ENCODE measurements at places on chromosomes 6 and 20. TPM values are rescaled to one million over a fixed set of nuclear protein-coding genes. Genes with fewer than 3 reads are reported as not detected.

SIRPD gene
- total RNA-seq, result not detected

BPI gene
- total RNA-seq, result 11.5 TPM

CTSZ gene
- 68.7 TPM for total RNA-seq

- no peaks in the 10 kb centered on the region for H3K36me3 ChIP-seq
- no peaks in the 10 kb centered on the region for H3K4me1 ChIP-seq
- no peak for DNase-seq
- H3K4me3 ChIP-seq, result no peak overlapping the region
Observed at GRCh38 chr6:49504666-49505065, 4.9 kb downstream of the GLYATL3 start.

GRCh38 chr6:89208551-89208950 lies 8.6 kb downstream of the GABRR1 start:
- no peak for DNase-seq
- H3K27ac ChIP-seq, result no peak overlapping the region
- H3K4me3 ChIP-seq, result no peak overlapping the region

DNA sequence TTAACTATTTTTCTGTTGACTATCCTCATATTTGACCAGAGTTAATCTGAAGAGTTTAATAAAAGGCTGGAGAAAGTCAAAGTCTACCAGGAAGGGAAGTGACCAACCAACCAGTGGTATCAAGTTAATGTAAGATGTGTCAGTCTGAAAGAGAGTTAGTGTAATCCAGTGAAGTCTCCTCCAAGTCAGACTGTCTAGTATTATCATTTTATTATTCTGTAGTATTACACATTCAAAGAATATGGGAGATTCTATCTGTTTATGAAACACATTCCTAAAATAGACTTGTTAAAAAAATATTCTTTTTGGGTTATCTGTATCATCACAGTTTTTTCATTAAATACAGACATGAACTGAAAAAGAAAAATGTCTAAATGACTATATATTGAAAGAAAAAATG lies 194.4 kb downstream of the BTBD9 start:
- no peaks in the 10 kb centered on the region for H3K36me3 ChIP-seq
- DNase-seq, result no peak
- no peak overlapping the region for H3K27ac ChIP-seq

CBLN4 gene
- not detected for total RNA-seq

- H3K36me3 ChIP-seq, result no peaks in the 10 kb centered on the region
- H3K4me3 ChIP-seq, result peak overlapping the region; percentile 86
- peaks cover 8% of the 10 kb centered on the region for H3K4me1 ChIP-seq
Observed at GRCh38 chr20:50113420-50114224, 672 bp upstream of the UBE2V1 start.

- H3K27me3 ChIP-seq, result no peaks in the 10 kb centered on the region
- no peak for DNase-seq
- no peaks in the 10 kb centered on the region for H3K36me3 ChIP-seq
- H3K4me1 ChIP-seq, result peaks cover 27% of the 10 kb centered on the region
- no peak overlapping the region for H3K4me3 ChIP-seq
- peak overlapping the region; percentile 91 for H3K27ac ChIP-seq
Observed at GRCh38 chr6:157766901-157767774, 55.9 kb upstream of the SNX9 start.

DNA sequence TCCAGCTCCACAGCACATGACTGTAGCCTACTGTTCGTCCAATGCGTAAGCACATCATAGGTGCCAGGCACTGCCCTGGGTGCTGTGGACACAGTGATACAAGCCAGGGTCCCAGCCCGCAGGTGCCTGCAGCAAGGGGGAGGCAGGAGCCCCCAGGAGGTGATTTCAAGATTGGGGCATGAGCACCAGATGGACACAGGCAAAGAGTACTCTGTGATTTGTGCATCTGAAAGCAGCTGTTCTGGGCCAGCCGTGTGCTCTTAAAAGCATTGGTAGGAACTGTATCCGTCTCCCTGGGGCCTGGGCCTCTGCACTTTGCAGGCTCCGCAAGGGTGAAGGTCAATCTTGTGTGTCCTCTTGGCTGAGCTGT lies 149.8 kb downstream of the SYCP2 start:
- H3K4me3 ChIP-seq, result no peak overlapping the region
- H3K4me1 ChIP-seq, result no peaks in the 10 kb centered on the region
- no peaks in the 10 kb centered on the region for H3K36me3 ChIP-seq
- no peak for DNase-seq

CYP21A2 gene
- not detected for total RNA-seq

GGTLC1 gene
- total RNA-seq, result not detected

BMP5 gene
- total RNA-seq, result not detected

DNA sequence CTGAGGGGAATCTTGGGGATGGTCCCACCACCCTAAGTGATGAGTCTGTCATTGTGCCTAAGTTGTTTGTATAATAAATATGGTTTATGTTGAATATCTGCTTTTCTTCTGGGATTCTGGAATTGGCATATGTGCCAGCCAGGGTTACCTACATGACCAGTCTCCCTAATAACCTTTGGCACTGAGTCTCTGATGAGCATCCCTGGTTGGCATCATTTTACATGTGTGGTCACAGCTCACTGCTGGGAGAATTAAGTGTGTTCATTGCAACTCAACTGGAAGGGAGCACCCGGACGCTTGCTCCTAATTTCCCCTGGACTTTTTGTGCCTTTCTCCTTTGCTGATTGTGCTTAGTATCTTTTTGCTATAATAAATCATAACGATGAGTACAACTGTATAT lies 8.1 kb downstream of the SMAP1 start:
- no peaks in the 10 kb centered on the region for H3K4me1 ChIP-seq
- DNase-seq, result no peak
- H3K27me3 ChIP-seq, result no peaks in the 10 kb centered on the region
- H3K27ac ChIP-seq, result no peak overlapping the region

GRCh38 chr6:149716181-149716963 lies 1.5 kb downstream of the LATS1 start:
- H3K4me3 ChIP-seq, result peak overlapping the region; percentile 76
- no peaks in the 10 kb centered on the region for H3K4me1 ChIP-seq
- no peaks in the 10 kb centered on the region for H3K27me3 ChIP-seq
- no peaks in the 10 kb centered on the region for H3K36me3 ChIP-seq
- no peak for DNase-seq
- no peak overlapping the region for H3K27ac ChIP-seq

DNA sequence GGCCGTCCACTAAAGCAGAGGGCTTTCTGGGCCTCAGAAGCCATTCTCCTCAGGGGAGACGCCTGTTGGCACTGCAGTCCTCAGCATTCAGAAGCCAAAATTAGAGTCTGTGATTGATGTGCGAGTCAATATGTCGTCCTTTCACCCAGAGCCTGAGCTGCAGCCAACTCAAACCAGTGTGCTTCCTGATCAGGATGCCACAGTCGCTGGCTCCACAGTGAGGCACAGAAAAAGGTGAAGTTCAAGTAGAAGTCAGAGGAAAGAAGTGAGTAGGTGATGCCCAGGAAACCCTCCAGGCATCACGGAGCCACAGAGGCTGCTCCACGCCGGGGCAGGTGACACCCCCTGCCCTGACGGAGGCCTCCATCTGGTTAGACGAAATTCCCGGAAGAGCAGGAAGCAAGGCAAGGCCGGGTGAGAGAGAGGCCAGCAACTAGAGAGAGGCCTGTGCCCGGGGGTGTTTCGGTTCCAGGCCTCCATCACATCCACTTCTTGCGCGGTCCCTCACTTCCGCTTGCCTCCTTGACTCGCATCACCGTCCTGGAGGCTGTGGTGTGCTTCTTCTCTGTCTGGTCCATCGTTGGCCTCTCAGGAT lies 177.7 kb upstream of the SNX9 start:
- H3K4me1 ChIP-seq, result no peaks in the 10 kb centered on the region
- no peaks in the 10 kb centered on the region for H3K27me3 ChIP-seq
- H3K4me3 ChIP-seq, result no peak overlapping the region
- no peaks in the 10 kb centered on the region for H3K36me3 ChIP-seq

- H3K27ac ChIP-seq, result no peak overlapping the region
- no peaks in the 10 kb centered on the region for H3K36me3 ChIP-seq
- H3K4me3 ChIP-seq, result no peak overlapping the region
- no peaks in the 10 kb centered on the region for H3K27me3 ChIP-seq
- no peak for DNase-seq
Observed at GRCh38 chr20:58142843-58143185, 85.6 kb downstream of the ANKRD60 start.

TREML2 gene
- not detected for total RNA-seq

GRCh38 chr20:44979090-44979621 lies 12.8 kb downstream of the STK4 start:
- no peaks in the 10 kb centered on the region for H3K4me1 ChIP-seq
- no peak for DNase-seq
- H3K27ac ChIP-seq, result no peak overlapping the region
- H3K27me3 ChIP-seq, result no peaks in the 10 kb centered on the region
- H3K36me3 ChIP-seq, result no peaks in the 10 kb centered on the region
- H3K4me3 ChIP-seq, result no peak overlapping the region

DNA sequence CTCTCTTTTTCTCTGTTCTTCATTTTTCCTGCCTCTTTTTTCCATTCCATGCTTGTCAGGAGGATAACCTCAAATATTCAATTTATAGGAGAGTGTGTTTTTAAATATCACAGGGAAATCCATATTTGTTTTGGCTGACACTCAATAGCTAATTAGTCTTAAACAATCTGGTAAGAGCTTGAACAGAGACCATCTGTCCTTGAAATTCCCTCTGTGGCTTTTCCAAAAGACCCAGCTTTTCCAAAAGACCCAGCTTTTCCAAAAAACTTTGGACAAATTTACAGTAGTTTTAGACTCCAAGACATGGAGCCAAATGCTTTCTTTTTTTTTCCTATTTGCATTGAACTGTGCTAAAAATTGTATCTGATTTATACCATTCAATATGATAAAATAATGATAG lies 127.4 kb upstream of the FAM83B start:
- H3K4me1 ChIP-seq, result no peaks in the 10 kb centered on the region
- H3K4me3 ChIP-seq, result no peak overlapping the region
- no peak for DNase-seq
- no peaks in the 10 kb centered on the region for H3K36me3 ChIP-seq
- no peaks in the 10 kb centered on the region for H3K27me3 ChIP-seq

GRCh38 chr6:131255911-131256310 lies 120.6 kb downstream of the AKAP7 start:
- DNase-seq, result no peak
- H3K4me1 ChIP-seq, result no peaks in the 10 kb centered on the region
- H3K27me3 ChIP-seq, result no peaks in the 10 kb centered on the region
- no peak overlapping the region for H3K4me3 ChIP-seq

DNA sequence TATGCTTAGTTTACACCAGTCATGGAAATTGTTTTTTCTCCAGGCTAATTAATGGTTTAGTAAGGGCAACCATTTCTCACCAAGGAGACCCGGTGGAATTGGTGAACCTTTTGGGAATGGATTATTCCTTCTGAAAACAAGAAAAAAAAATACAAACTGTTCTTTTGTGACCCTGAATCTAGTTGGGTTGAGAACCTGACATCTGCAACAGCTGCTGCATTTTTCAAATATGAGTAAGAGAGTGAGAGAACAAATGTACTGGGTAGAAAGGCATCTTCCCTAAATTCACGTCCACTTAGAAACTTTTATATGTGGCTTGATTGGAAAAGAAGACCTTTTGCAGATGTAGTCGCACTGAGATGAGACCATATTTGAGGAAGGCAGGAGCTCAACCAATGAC lies 553.4 kb upstream of the EPHA7 start:
- DNase-seq, result no peak
- H3K36me3 ChIP-seq, result no peaks in the 10 kb centered on the region
- H3K4me3 ChIP-seq, result no peak overlapping the region

GRCh38 chr6:76768556-76768955 lies 694.7 kb downstream of the HTR1B start:
- no peaks in the 10 kb centered on the region for H3K4me1 ChIP-seq
- H3K36me3 ChIP-seq, result no peaks in the 10 kb centered on the region
- no peaks in the 10 kb centered on the region for H3K27me3 ChIP-seq
- no peak overlapping the region for H3K4me3 ChIP-seq

- H3K4me1 ChIP-seq, result no peaks in the 10 kb centered on the region
- no peak for DNase-seq
- no peak overlapping the region for H3K27ac ChIP-seq
- no peak overlapping the region for H3K4me3 ChIP-seq
- H3K27me3 ChIP-seq, result no peaks in the 10 kb centered on the region
Observed at GRCh38 chr6:143163621-143164020, 102.9 kb downstream of the AIG1 start.

- DNase-seq, result no peak
- no peaks in the 10 kb centered on the region for H3K4me1 ChIP-seq
- H3K36me3 ChIP-seq, result no peaks in the 10 kb centered on the region
Observed at GRCh38 chr6:10174056-10174455, 240.8 kb downstream of the TFAP2A start.

GRCh38 chr6:106115286-106115685 lies 29.1 kb downstream of the PRDM1 start:
- H3K27ac ChIP-seq, result no peak overlapping the region
- DNase-seq, result no peak
- no peak overlapping the region for H3K4me3 ChIP-seq
- no peaks in the 10 kb centered on the region for H3K4me1 ChIP-seq

- DNase-seq, result no peak
- no peak overlapping the region for H3K27ac ChIP-seq
- no peak overlapping the region for H3K4me3 ChIP-seq
- H3K36me3 ChIP-seq, result no peaks in the 10 kb centered on the region
Observed at GRCh38 chr6:141244366-141244765, 888.4 kb upstream of the GJE1 start.

GRCh38 chr6:12605888-12606345 lies 110.7 kb upstream of the PHACTR1 start:
- H3K27me3 ChIP-seq, result no peaks in the 10 kb centered on the region
- peak; percentile 25 for DNase-seq
- H3K36me3 ChIP-seq, result no peaks in the 10 kb centered on the region
- H3K4me1 ChIP-seq, result no peaks in the 10 kb centered on the region
- H3K27ac ChIP-seq, result no peak overlapping the region

DNA sequence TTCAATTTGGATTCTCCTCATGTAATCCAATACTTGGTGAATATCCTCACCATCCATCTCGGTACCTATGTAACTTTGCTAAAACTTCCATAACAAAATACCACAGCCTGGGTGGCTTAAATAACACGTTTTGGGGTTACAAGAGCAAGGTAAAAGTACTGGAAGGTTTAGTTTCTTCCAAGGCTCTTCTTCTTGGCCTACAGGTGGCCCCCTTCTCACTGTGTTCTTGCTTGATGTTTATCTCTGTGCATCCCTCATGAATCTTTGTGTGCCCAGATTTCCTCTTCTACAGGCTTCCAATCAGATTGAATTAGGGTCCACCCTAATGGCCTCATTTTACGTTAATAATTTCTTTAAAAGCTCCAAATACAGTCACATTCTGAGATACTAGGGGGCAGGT lies 163.3 kb upstream of the HCRTR2 start:
- no peak overlapping the region for H3K4me3 ChIP-seq
- no peak overlapping the region for H3K27ac ChIP-seq
- no peak for DNase-seq
- H3K36me3 ChIP-seq, result no peaks in the 10 kb centered on the region
- H3K27me3 ChIP-seq, result no peaks in the 10 kb centered on the region
- H3K4me1 ChIP-seq, result no peaks in the 10 kb centered on the region

CCN6 gene
- total RNA-seq, result not detected

GSTA3 gene
- total RNA-seq, result 0.35 TPM

Data from uterus (tissue), 4 donors.